ENCODE measurements at places on chromosomes 2 and 18.
A peak's percentile ranks its signal among the peaks of the same experiment; 100 is the strongest.

DNA sequence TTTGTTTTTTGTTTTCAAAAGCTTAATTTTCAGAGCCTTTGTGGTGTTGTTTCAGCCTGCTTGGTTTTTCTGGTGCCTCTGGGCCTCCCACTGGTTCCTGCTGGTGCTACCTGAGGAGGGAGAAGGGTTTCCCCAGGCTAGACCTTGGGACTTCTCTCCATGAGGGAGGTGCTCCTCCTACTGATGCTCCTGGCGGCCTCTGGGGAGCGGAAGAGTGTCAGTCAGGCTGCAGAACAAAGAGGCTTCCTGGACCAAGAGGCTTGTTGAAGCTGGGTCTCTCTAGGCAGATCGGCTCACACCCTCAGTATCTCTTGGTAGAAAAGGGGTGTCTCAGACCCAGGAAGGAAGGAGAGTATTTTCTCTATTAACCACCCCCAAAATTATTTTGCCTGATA lies 32.2 kb downstream of the RFX8 start:
- no peaks in the 10 kb centered on the region for H3K36me3 ChIP-seq
- no peak overlapping the region for H3K27ac ChIP-seq
- H3K27me3 ChIP-seq: no peaks in the 10 kb centered on the region
- peaks cover 33% of the 10 kb centered on the region for H3K4me1 ChIP-seq
- no peak for DNase-seq

DNA sequence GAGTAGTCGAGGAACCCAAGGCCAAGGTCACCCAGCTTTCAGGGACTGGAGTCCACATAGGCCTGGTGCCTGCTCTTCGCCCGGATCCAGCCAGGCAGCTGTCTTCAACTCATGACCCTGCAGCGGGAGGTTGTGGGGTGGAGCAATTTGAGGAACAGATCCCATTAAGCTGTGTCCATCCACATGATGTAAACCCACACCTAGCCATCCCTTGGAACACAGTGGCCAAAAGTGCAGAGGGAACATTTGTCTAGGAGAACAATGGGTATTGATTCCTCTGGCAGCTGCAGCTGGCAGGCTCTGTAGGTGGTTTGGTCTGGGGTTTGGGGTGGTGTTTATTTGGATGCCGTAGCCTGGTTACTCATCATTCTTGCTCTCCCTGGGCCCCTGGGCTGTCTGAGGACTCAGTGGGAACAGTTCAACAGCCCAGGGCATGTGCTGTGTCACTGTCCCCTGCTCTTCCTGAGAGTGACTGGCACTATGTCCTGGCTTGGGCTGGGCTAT lies 99.4 kb downstream of the TFCP2L1 start:
- H3K4me1 ChIP-seq: no peaks in the 10 kb centered on the region
- DNase-seq: no peak
- H3K27me3 ChIP-seq: no peaks in the 10 kb centered on the region
- no peaks in the 10 kb centered on the region for H3K36me3 ChIP-seq
- no peak overlapping the region for H3K4me3 ChIP-seq

- no peak overlapping the region for H3K27ac ChIP-seq
- peaks cover 30% of the 10 kb centered on the region for H3K27me3 ChIP-seq
- peaks cover 2% of the 10 kb centered on the region for H3K4me1 ChIP-seq
- no peaks in the 10 kb centered on the region for H3K36me3 ChIP-seq
- DNase-seq: no peak
Observed at GRCh38 chr2:149075105-149075504, 36.6 kb downstream of the LYPD6B start.

DNA sequence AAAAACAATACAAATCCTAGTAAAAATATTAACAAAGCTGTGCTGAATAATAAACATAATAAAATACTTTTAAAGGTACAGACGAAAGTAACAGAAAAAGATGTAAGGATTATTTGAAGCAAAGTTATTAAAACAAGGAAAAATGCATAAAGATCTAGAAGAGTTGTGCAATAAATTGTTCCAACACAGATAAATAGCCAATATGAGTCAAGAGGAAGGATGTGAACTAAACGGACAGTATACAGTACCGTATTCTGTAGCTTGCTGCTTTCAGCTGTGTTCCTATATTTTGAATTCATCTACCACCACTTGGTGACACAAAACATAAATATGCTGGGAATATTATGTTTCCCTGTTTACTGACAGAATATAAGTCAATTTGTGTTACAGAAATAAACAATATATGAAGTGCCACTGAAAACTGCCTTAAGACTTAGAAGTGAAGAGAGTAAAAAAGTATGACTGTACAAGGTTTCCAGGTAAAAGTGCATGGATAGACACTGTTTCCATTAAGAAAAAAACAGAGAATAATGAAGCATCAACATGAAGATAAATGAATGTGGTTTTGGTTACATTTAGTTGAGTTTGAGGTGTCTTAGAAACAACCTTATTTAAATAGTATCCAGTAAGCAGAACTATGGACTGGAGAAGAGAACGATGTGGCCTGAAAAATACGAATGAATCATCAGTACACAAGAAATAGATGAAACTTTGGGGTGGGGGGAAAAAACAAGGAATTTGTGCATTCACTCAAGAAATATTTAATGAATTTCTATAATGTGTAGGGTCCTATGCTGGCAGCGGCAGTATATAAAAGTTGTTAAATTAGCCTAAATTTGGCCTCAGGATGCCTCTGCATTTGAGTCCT lies 13.1 kb downstream of the PPP3R1 start:
- H3K4me3 ChIP-seq: peak overlapping the region; percentile 24
- H3K4me1 ChIP-seq: peaks cover 83% of the 10 kb centered on the region
- no peaks in the 10 kb centered on the region for H3K27me3 ChIP-seq
- DNase-seq: no peak

DNA sequence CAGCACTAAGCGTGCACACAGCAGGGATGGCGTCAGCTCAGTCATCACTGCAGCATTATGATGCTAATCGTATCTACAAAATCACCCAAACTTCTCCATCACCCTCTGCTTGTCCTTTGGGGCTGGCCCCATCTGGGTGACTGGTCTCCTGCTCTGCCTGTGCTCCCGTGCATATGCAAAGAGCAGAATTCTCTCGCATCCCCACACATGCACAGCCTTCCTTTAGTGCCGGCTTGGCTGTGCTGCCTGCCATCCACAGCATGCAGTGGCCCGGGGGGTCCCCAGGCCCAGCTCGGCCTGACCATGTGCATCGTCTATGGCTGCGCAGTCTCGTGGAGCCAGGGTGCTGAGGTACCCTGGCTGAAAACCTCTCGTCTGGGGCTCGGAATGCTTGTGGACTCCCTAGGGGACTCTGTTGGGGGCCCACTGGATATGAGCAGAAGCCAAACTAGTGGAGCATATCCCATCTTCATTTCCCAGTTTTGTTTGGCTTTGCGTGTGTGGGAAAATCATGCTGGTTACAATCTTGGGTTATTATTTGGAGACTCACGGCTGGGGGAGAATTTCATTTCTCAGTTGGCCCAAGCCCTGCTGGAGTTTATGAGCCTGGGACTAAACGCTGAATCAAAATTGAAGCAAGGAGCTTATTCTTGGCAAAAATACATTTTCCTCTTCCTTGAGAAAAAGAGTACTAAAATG lies 70.9 kb upstream of the HS6ST1 start:
- no peak overlapping the region for H3K4me3 ChIP-seq
- no peak overlapping the region for H3K27ac ChIP-seq
- H3K27me3 ChIP-seq: no peaks in the 10 kb centered on the region
- no peaks in the 10 kb centered on the region for H3K36me3 ChIP-seq

DNA sequence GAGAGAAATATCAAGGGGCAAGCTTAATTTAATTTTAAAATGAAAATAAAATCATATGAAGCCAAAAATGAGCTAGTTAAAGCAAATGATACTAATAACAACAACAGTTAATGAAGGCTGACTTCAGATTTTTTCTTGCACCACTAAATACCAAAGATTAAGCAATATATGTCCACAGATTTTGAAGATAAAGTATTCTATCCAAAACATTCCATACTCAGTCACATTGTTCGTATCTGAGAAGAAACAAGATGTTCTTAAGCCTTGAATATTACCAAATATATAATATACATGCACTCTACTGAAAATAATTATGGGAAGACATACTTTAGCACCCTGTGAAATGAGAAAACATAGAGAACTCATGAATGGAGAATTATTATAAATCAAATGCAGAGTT lies 593.3 kb upstream of the SYT4 start:
- no peak for DNase-seq
- H3K27ac ChIP-seq: no peak overlapping the region
- H3K27me3 ChIP-seq: no peaks in the 10 kb centered on the region

- H3K27ac ChIP-seq: no peak overlapping the region
- H3K4me3 ChIP-seq: no peak overlapping the region
- H3K27me3 ChIP-seq: no peaks in the 10 kb centered on the region
- no peaks in the 10 kb centered on the region for H3K4me1 ChIP-seq
- H3K36me3 ChIP-seq: no peaks in the 10 kb centered on the region
Observed at GRCh38 chr2:217494557-217494956, 508.2 kb downstream of the TNS1 start.

DNA sequence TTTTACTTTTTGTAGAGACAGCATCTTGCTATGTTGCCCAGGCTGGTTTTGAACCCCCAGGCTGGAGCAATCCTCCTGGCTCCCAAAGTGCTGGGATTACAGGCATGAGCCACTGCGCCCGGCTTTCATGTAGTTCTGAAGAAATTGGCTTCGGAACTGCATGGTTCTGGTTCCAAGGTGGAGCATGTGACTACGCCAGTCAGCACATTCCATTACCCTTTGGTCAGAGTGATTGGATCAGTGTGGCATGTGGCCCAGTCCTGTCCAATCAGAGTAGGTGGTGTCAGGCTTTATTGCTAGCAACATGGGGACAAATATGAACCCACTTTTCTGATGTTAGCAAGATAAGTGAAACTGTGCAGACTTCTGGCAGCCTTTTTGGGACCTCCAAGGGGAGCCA lies 16.3 kb upstream of the ATOH8 start:
- no peaks in the 10 kb centered on the region for H3K36me3 ChIP-seq
- H3K27ac ChIP-seq: no peak overlapping the region
- H3K4me1 ChIP-seq: no peaks in the 10 kb centered on the region
- peaks cover 20% of the 10 kb centered on the region for H3K27me3 ChIP-seq

GRCh38 chr2:176544991-176545956 lies 276.0 kb downstream of the MTX2 start:
- peaks cover 26% of the 10 kb centered on the region for H3K27me3 ChIP-seq
- no peak overlapping the region for H3K4me3 ChIP-seq
- no peak for DNase-seq
- no peaks in the 10 kb centered on the region for H3K4me1 ChIP-seq

- H3K27me3 ChIP-seq: peaks cover 28% of the 10 kb centered on the region
- H3K36me3 ChIP-seq: no peaks in the 10 kb centered on the region
- H3K4me3 ChIP-seq: no peak overlapping the region
Observed at GRCh38 chr2:68280796-68281195, 28.5 kb upstream of the PPP3R1 start.
